Omental fat pad (tissue), 4 donors: ENCODE measurements at places on chromosomes 3 and 15. TPM values are rescaled to one million over a fixed set of nuclear protein-coding genes. Genes with fewer than 3 reads are reported as not detected.

- DNase-seq = no peak
These were observed 43.6 kb downstream of the BLM start for GRCh38 chr15:90760661-90761232.

The SLC22A14 gene
- total RNA-seq = 0.65 TPM

DNA sequence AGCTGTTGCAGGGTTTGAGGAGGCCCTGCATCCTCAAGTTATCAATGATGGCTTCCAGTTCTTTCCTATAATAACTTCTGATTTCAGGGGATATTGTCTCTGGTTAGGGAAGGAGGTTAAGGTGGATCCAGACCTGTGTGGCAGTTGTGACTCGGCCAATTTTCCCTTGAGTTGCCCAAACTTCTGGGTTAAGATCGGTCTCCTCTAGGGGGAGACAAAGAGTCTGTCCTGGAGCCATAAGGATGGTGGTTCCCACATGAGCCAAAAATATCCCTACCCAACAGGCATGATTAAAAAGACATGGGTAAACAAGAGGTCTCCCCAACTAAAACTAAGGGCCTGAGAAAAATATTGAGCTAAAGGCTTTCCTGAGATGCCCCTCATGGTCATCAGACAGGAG lies 227.5 kb upstream of the MDFIC2 start:
- DNase-seq = no peak

The ZNF385D gene
- 4.7 TPM for total RNA-seq

DNA sequence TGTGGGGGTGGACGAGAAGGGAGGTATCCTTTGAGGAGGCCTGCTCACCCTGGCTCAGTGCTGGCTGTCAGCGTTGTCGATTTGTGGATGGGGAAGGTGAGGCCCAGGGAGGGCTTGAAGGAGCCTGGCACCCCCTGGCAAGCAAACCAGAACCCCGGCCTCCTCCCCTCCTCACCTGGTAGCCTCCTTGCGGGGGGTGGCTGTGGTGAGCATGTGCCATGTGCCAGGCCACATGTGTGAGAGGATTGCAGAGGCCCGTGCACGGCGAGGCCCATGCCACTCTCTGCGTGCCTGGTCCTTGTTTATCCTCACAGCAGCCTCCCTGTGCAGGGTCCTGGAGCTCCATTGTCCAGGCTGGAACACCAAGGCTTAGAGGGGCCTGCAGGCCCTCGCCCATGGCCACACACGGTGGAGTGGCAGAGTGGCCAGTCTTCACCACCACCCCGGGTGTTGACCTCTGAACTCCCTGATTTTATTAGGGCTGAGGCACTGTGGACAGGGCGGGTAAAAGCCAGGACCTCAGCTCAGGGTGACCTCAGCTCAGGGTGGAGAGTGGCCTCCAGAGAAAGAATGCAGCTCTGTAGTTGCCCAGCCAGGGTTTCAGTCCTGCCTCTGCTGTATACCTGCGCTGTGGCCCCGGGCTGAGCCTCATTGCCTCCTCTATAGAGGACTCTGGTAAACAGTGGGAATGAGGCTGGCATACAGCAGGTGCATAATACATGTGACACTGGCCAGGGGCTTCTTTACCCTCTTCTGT lies 29.1 kb downstream of the HDAC11 start:
- DNase-seq = no peak

DNA sequence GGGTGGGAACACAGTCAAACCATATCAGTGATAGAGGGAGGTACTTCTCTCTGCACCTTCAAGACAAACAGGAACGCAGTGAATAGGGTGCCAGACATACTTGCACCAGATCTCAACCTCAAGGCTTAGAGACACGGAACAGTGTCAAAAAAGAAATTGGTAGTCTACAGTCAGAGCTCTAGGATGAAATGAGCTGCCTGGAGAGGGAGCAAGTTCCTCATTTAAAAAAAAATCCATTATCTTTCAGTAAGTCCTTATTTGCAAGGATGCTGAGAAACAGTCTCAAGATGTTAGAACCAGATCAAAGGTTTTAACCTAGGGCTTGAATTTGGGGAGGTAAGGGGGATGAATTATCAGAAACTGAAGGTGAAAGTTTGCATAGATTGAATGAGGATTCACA lies 20.2 kb upstream of the LMCD1 start:
- DNase-seq = no peak

GRCh38 chr15:58551764-58552504 lies 120.1 kb downstream of the LIPC start:
- no peak for DNase-seq

GRCh38 chr3:141657516-141657915 lies 80.6 kb upstream of the RNF7 start:
- DNase-seq = no peak

GRCh38 chr3:143081844-143082778 lies 37.5 kb upstream of the CHST2 start:
- DNase-seq = no peak

The SEMA3F gene
- total RNA-seq = 18.3 TPM

DNA sequence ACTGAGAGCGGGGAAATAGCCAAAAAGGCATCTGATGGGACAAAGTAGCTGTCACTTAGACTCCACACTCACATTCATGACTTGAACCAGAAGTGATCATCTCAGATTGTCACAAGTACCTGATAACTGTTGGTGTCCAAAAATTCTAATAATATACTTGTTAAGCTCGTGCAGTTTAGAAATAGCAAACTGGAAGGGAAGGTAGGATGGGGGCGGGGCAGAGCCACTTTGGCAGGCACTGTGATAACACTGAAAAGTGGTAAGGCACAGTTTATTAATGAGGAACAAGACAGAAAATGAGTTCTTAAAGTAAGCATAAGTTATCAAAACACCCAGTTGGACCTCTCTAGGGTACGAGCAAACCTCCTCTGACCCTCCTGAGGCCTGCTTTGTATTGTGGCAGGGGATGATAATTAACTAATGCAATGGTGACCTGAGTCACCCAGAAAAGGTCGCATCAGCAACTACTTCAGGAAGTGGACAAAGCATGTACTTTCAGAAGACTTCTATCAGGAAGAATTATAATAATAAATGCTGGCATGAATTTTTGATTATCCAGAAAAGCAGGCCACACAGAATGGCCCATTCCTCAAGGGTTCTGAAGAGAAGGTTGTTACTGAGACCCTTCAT lies 54.4 kb downstream of the ADCY5 start:
- DNase-seq = no peak

The TCTA gene
- 15.1 TPM for total RNA-seq

DNA sequence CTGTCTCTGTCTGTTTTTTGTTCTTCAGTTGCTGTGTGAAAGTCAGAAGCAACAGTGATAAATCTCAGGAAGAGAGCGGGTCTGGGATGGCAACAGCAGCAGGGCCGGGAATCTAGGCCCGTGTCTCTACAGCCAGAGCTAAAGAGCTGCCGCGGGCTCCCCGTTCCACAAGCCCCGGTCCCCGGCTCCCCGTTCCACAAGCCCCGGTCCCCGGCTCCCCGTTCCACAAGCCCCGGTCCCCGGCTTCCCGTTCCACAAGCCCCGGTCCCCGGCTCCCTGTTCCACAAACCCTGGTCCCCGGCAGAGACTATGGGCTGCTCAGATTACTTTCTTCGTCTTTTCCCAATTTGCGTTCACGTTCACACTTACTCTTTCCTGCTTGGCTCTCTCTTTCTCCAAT lies 19.5 kb downstream of the RCCD1 start:
- no peak for DNase-seq

DNA sequence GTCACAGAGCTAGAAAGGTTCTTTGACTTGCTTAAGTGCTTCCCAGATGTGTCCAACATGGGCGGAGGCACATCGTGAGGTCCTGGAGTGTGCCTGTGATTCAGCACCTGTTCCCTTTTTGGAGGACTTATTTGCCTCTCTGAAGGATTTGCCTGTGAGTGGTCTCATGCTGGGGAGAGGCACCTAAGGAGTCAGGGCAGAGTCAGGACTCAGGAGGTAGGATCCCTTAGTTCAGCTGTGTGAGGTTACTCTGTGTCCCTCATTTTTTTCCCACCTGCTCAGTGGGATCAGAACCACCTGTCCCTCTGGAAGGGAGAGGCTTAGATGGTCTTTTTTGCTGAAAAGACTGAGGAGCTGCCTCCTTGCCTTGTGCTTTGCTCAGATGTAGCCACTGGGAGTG lies 3.0 kb downstream of the ZNF589 start:
- DNase-seq = no peak

DNA sequence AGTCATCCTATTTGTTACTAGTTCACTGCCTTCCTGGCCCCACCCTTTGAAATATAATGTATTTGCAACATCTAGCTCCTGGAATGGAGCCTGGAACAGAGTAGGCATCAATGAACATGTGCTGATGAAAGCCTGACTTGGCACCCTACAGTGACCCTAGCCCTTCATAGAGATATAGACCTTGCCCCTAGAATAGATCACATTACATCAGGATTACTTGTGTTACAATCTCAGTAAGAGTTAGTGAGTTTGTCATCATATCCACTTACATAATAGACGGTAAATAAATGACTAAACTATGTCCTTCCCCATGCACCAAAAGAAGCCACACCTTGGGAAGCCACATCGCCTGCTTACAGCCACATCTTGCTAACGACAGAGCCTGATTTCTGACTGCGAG lies 110.5 kb upstream of the WNT5A start:
- no peak for DNase-seq

DNA sequence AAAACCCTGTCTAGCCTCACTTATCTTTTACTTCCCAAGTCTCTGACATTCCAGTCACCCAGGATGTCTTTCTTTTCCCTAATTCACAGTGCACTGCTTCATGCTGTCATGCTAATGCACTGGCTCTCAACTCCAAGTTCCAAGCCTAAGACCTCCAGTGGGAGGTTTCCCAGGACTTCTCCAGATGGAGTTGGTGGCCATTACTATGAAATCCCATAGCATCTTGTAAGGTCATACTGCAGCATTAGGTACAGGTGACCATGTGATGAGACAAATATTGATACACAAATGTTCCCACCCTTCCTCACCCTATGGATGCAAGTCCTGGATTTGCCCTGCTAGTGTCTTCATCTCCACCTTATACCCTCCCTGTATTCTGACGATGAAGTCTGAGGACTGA lies 138.6 kb upstream of the PRICKLE2 start:
- DNase-seq = no peak

DNA sequence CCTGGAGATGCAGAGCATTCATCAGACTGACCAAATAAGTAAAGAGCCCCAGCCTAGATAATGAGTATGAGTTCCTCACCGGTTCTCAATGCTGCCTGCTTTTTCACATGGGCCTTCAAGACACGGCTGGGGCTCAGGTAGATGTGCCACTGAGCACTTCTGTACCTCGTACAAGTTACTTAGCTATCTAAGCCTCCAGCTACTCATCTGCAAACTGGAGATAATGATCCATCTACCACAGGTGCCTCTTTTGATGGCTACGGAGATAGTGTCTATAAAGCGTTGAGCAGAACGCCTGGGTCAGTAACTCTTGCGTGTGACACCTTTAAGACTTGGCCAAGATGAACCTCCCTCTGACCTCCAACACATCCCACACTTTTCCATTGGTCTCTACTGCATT lies 56.3 kb downstream of the CCR4 start:
- DNase-seq = no peak

GRCh38 chr15:78197632-78198031 lies 36.7 kb downstream of the ACSBG1 start:
- DNase-seq = no peak

DNA sequence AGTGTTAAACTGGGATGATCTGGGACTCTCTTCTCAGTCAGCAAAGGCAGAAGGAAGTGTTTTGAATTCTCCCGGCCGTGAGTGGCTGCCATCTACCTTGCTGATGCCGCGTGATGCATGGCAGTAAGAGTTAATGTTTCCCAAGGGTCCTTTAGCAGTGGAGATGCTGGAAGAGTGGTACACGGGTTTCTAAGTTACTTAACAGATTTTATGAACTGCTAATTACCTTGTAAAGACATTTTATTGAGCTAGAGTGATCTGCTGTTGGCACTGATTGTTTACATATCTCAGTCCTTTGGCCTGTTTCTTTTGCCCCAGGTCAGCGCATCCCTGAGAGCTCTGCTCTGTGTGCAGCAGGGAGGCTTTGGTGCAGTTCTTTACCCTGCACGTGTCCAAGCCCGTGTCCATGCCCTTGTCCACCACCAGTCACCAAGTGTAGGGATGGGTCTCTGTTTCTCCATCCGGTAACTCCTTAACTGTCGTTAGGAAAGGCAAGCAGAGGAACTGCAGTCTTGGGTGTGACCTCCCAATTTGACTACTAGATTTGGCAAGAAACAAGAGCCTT lies 172.3 kb downstream of the SLCO3A1 start:
- no peak for DNase-seq

The GLCE gene
- 12.9 TPM for total RNA-seq

The FBXO40 gene
- total RNA-seq = not detected

- no peak for DNase-seq
These were observed 55.8 kb downstream of the PRKCI start for GRCh38 chr3:170277833-170278580.

DNA sequence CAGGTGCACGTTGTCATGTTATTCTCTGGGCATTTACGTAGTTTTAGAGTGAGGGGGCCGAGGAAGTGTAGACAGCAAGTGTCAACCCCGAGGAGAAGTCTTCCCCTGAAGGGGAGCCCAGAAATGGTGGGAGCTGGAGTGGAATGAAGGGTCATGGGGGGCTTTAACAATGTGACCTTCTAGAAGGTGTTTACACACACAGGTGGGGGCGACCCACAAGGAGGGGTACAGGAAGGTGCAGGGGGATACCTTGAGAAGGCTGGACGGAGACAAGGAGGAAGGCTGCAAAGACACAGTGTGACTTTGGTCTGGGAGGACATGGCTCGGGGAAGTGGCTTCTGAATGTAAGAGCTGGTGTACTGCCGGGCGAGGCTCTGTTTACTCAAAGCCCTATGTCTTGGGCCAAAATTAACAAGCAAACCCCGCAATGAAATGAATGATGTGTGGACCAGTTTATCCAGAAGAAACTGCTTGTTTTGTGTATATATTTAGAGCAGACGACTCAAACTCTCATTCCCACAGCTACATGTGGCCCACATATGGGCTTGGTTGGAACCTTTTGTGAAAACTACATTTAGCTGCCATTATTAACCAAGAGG lies 18.7 kb downstream of the TRPM1 start:
- no peak for DNase-seq

GRCh38 chr3:14398797-14399106 lies 3.7 kb upstream of the SLC6A6 start:
- no peak for DNase-seq

The SLC22A13 gene
- total RNA-seq = 2.5 TPM

The SLC26A6 gene
- 9.9 TPM for total RNA-seq

The CXCR6 gene
- total RNA-seq = 2.5 TPM

The C2CD4A gene
- not detected for total RNA-seq

The RASL12 gene
- 6.5 TPM for total RNA-seq

The ADCY5 gene
- 14.0 TPM for total RNA-seq

- DNase-seq = no peak
These were observed 4.0 kb upstream of the IL17RD start for GRCh38 chr3:57169108-57169507.

GRCh38 chr3:118495206-118495605 lies 539.4 kb downstream of the IGSF11 start:
- DNase-seq = no peak

The GNAT1 gene
- 1.3 TPM for total RNA-seq

GRCh38 chr3:177041021-177041729 lies 156.1 kb downstream of the TBL1XR1 start:
- DNase-seq = no peak
